ENCODE measurements at places on chromosomes 3 and 15.

DNA sequence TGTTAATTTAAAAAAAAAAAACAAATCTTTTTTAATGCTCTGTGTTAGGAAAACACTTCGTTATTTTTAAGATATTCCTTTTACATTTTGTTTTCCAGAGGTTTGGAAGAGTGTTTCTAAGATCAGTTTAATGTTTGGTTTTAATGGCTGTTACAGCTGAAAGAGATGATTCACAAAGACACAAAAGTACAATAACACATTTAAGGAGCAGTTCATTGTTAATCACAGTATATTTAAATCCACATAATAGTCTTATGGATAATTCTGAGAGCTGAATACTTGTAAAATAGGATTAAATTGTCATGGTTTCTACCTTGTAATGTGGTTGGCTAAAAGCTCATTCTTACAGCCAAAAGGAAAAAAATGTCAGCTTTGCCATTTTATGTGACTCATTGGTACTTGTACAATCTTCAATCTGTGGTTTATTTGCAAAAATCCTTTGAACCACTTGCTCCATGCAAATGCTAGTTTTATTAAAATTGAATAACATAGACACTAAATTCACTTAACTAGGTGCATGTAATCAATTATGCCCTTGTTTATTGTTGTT is 426.4 kb downstream of the NLGN1 start:
- DNase-seq, result no peak

DNA sequence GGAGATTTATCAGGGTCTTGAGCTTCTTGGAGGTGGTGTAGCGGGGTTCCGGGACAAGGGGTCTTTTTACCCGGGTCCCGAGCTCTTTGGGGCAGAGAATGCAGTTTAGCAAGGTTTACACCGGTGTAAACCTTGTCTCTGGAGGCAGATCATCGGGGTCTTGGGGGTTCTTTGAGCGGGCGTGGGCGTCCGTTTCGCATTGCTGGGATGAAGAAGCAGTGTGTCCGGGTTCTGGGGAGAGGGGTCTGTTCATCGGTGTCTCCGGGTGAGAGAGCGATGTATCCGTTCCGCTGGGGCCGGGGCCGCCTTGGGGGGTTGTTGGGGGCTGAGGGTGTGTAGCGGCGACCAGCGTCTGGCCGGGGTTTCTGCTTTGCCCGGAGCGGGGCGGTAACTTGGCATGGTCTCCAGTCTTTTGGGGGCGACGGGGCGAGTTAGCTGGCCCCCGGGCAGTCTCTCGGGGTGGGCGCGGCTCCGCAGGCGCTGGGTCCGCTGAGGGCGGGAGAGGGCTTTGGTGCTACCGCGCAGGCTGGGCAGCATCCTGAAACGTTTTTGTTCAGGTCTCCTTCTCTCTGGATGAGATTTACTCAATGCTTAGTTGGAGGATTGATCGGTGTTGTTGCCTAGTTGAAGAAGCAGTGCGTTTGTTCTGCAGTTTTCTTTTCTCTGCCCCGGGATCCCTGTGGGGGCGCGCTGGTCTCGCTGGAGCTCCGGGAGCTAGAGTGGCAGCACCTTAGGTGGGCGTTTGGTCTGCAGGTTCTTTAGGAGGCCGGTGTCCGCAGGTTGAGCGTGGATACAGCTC is 843 bp downstream of the GLCE start:
- DNase-seq, result peak; percentile 39

DNA sequence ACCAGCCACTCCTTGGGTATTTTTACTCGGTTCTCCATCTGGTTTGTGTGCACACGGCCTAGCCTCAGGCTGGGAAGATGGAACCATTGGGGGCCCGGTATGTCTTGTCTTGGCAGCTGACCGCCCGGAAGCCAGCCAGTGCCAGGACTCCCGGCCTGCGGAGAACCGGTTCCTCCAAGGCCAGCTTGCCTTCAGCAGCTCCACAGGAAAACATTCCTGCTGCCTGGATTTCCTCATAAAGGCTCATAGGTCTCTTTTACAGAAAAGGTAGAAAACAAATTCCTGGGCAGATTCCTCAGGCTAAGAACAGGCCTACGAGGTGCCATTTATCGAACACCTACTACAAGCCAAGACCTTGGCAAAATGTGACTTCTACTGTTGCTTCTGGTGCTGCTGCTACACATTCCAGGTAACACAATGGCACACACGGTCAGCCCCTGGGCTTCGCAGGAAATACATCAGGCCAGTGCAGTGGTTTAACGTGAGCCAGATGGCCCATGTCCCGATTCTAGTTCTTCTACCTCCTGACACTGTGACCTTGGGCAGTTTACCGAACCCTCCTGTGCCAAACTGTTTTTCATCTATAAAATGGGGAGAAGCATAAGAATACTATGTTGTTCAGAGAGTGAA is 141.8 kb downstream of the OPA1 start:
- DNase-seq, result no peak

- DNase-seq, result no peak
Observed at GRCh38 chr15:52726195-52726594, 47.0 kb upstream of the ATOSA start.

DNA sequence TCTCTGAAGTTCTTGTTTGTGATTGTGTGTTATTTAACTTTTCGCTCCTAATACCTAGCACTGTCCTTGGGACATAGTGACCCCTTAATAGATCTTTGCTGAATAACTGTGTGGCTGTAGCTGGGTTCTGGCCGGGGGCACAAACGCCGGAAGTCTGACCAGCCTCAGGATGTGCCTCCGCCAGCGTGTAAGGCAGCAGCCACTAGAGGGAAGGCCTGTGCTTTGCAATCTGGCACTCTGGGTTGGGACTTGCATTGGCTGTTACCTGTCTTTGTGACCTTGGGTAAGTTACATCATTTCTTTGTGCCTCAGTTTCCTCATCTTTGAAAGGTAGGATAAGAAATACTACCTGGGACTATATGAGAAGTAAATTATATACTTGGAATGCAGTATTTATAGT is 158.7 kb downstream of the GHSR start:
- DNase-seq, result no peak

DNA sequence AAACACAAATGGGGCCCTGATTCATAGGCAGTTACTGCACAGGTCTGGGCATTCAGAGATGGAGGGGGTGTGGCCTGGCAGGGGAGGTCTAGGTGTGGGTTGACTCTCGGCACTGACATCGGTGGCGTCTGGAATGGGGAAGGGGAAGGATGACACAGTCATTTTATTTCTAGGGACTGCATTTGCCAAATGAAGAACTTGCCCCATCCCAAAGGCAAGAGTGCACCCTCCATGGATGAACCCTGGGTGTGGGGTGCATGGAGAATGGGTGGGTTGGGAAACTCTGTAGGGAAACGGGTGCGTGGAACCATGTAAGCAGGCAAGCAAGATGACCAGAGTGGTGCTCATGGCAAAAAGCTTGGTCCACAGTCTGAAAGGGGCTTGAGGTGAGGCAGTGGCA is 24.5 kb downstream of the SLC6A20 start:
- no peak for DNase-seq

DNA sequence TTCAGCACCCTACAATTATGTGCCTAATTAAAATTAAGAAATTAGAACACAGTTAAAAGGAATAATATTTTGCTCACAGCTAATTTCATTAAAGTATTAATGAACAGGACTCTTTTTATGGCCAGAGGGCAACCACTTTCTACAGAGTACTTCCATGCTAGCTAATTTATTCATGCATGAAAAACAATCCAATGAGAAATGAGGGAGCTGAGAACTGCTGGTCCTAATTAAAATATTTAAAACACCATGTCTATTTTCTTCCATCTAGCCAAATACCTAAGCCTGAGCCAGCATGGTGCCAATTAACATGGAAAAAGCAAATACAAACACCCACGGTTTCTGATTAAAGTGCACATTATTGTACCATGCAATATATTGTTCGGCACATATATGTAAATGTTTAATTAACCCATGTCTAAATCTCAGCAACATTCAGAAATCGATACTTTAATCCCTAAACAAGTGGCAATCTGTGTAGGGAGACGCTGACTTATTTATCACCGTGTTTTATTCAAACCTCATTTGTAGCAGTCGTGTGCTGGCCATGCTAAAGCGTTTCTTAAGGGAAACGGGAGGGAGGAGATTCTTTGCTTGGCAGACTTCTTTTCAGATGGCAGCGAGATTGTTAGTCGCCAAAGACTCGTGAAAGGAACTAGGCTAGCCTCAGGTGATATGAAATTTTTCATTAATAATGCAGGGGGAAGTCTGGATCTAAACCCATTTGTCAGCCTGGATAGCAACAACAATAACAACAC is 193.5 kb downstream of the ANXA2 start:
- DNase-seq, result no peak

- DNase-seq, result no peak
Observed at GRCh38 chr3:192408007-192408646, 319.2 kb downstream of the FGF12 start.

GRCh38 chr15:67967871-67968431 is 86.2 kb upstream of the PIAS1 start:
- peak; percentile 26 for DNase-seq

- peak; percentile 52 for DNase-seq
Observed at GRCh38 chr3:32391643-32392535, at the start of gene CMTM7. TSS of gene CMTM7 (plus strand) at chr3:32391853. CDS start at chr3:32391907, 54 bp downstream.

GRCh38 chr3:194139814-194140391 is 4.0 kb downstream of the HES1 start:
- DNase-seq, result no peak

GRCh38 chr3:195802261-195802701 is 9.4 kb downstream of the MUC4 start:
- no peak for DNase-seq

DNA sequence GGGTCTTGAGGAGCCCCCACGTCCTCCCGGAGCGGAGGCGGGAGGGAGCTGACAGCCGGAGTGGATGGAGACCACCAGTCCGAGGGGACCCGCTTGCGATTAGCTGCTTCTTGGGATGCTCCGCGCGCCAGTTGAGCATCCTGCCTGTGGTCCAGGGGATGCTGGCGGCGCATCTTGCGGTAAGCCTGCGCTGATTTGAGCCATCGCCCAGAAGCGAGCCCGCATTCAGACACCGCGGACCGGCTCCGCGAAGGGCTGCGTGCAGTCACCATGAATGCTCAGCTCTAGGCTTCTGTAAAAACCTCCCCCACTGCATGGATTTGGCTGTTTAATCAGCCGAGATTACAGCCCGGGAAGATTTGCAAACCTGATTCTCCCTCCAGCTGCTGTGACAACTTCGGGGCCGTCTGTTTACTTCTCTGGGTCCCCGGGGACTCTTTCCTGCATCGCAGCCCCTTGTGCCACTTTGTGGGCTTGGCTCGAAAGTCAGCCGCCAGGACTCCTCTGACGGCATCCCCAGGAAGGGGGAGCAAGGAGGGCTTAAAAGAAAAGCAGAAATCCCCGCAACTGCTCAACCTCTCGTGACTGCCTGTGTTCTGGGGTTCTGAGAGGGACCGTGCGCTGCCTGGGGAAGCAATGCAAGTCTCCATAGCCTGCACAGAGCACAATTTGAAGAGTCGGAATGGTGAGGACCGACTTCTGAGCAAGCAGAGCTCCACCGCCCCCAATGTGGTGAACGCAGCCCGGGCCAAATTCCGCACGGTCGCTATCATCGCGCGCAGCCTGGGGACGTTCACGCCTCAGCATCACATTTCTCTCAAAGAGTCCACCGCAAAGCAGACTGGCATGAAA is 171.1 kb downstream of the KCNAB1 start:
- DNase-seq, result no peak

DNA sequence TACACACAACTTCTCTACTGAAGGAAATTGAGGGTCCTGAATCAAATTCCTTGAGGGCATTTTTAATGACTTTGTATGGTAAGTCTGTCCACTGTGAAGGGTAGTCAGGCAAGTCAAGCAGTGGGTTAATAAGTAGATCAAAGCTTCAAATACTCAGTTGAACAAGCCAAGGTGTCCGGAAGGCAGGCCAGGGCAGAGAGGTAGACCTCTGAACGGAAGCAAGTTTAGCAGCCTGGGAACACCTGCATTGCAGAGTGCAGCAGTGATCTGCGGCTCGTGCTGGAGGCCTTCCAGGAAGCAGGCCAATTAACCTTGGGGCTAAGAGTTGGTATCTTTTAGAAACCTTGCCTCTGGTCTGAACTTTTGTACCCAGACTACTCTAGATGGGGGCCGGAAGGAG is 143.8 kb downstream of the LRTM1 start:
- no peak for DNase-seq

DNA sequence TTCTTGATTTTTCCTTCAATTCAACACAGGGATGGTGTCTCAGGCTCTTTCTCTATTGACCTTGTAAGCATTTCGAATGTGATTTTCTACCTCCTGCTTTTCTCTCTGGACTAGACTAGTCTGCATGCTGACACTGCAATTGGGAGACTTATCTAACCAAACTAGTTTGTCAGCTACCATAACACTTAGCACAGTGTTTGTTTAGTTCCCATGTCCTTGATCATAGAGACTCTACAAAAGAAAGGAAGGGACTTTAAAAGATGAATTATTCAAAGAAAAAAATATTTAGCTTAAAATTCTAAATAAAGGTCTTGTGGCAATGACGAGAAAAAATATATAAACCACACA is 407.0 kb downstream of the ERC2 start:
- DNase-seq, result no peak

DNA sequence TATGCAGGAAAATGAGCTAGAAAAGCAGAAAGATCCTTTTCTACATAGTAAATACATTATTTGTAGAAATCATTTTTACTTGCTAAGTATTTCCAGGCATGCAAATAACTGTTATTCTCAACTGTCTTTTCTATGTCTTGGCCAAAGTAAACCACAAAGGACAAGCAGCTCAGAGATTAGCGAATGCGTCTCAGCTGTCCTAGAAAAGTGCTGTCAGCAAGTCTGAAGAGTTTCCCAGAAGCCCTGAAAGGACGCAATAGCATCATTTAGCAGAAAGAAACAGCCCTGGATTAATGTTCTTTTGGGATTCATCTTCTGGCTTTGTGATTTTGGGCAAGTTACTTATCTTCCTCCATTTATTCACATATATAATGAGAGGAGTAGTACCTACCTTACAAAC is 100.3 kb downstream of the ZIC1 start:
- no peak for DNase-seq

DNA sequence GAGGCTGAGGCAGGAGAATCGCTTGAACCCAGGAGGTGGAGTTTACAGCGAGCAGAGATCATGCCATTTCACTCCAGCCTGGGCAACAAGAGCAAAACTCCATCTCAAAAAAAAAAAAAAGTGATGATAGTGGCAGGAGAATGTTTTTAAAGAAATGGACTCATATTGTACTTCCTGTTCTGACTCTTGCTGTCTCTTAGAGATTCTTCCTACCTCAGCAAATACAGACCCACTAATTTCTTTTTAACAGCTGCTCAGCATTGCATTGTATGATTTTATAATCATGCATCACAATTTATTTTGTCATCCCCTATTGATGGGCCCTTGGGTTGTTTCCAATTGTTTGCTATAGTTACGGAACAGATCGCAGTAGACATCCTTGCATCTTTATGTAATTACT is 8.8 kb upstream of the ANKDD1A start:
- DNase-seq, result no peak
